Progenitor cell of endocrine pancreas (in vitro differentiated cells): ENCODE measurements at places on chromosomes 1 and 21. TPM values are rescaled to one million over a fixed set of nuclear protein-coding genes. Genes with fewer than 3 reads are reported as not detected.

DNA sequence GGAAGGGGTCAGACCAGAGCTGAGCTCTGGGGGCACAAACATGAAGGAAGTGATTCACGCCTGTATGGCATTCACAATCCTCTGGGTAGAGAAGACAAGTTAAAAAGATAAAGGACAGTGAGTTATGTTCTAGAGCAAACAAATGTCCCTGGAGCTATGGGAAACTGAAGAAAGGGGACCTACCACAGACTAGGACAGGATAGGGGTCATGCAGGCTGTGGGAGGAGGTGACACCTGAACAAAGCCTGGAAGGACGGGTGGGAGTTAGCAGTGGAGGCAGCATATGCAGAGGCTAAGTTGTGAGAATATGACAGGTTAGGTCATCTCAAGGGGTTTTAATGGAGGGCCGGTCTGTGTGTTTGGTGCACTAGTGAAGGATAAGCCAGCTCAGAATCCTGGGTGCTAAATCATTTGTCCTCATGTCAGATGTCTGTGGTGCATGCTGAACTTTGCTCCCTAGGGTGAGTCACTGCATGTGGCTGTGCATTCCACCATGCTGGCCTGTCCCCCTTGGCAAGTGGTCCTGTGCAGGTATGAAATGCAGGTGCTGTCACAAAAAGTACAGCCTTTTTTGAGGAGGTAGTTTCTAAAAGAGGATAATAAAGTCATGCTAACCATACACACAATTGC lies 28.5 kb downstream of the TNN start:
- DNase-seq, result no peak

DNA sequence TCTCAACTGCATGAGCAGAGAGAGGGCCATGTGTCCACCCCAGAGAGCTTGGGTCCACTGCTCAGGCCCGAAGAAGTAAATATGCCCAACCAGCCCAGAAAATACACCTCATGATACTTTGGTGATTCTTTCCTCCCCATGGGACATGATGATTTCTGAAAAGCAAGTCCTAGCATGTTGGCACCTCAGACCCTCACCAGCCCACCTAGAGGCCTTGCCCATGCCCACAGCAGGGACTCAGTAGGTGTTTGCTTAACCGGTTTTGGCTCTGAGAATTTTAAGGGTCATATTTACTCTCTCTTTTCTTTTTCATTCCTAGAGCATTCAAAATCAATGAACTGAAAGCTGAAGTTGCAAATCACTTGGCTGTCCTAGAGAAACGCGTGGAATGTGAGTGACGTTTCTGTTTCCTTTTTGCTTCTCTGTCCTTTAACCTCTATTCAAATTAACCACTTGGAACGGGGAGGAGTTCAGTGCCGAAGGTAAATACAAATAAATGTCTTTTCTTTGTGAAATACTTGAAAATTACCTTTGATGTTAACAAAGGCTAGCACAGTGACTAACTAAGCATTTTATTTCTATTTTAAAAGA lies 79.7 kb downstream of the PDE9A start:
- no peak for DNase-seq

GRCh38 chr1:240027059-240027462 lies 64.6 kb upstream of the FMN2 start:
- DNase-seq, result peak; percentile 23

- no peak for DNase-seq
These were observed 310.0 kb downstream of the ZP4 start for GRCh38 chr1:237580726-237581125.

DNA sequence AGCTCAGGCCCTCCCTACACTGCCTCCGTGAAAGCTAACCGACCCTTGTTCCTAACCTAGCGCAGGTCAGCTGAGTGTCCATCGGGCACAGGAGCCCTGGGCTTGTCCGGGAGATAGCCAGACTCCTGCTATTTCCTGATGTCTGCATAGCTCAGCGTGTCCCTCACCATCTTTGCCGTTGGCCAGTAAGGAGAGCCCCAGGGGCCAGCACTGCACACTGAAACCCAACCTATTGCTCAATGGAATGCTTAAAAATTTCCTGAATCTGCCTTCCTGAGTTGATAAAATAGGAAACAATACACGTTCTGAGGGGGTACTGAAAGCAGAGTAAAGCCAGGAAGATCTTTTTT lies 2.2 kb downstream of the RUNX1 start:
- DNase-seq, result no peak

- no peak for DNase-seq
These were observed 533.3 kb downstream of the OMA1 start for GRCh38 chr1:58013237-58013636.

DNA sequence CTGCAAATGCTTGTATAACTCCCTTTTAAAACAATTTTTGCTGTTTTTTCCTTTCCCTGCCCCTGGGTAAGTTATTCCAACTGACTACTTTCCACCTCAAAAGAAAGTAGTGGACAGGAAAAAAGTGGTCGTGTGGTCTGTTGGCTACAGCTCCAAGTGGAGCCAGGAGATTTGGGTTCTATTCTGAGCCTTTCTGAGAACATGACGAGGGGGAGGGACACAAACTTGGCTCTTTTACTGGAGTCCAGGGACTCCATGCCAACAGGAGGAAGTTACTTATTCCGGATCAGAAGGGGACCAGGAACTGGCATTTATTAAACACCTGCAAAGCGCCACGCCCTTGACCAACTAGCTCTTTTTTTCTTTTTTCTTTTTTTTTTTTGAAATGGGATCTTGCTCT lies 79.0 kb upstream of the CAPZB start:
- DNase-seq, result no peak

DNA sequence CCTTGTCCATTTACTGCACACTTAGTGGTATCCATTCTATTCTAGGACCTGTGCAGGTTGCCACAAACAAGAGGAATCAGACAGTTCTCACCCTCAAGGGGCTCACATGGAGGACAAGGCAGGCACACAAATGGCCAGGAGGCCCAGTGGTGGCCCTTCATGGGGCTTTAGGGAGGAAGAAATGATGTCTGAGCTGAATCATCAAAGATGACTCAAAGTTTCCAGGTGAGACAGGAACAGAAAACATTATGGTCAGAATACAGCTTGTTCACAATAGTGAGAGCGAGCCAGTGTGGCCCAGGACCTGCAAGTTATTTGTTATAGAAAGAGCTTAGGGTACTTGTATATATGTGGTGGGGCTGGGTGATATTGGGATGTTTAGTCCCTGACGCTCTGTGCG lies 26.4 kb downstream of the SHISAL2A start:
- no peak for DNase-seq

- DNase-seq, result no peak
These were observed 48.6 kb upstream of the ZNHIT6 start for GRCh38 chr1:85756864-85757263.

DNA sequence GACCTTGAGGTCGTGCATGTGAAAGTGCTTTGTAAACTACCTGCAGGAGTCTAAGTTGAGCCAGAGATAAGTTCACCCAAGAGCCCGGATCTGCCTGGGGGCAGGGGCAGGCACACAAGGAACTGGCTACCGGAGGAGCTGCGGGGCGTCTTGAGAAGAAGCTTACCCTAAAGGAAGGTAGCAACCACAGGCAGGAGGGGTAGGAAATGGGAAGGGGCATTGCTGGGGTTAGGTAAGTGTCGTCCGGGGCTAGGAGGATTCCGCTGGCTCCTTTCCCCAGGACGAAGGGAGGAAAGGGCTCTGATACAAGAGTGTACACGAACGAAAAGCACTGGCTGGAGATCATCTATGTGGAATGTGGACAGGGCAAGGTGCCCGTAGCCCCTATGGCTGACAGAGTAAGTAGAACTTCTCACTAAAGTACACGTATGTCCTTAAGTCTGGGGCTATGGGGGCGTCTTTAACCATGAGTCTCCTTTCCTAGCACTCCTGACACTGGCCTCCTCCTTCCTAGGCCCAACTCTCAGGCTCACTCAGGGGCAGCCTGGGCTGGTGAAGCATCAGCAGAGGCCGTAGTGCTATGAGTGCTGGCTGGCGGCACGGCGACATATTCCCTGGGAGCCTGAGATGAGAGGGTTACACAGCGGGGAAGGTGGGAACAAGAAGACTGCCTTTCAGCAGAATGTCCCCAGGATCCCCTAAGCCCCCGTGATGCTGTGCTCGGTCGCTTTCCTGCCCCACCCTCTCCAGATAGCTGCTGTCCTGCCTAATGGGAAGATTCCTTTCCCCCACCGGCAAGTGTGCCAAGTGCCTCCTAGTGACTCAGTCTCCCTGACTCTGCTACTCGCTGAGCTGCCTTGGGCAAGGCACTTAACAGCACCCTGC lies 9.1 kb upstream of the GALNT2 start:
- DNase-seq, result no peak

DNA sequence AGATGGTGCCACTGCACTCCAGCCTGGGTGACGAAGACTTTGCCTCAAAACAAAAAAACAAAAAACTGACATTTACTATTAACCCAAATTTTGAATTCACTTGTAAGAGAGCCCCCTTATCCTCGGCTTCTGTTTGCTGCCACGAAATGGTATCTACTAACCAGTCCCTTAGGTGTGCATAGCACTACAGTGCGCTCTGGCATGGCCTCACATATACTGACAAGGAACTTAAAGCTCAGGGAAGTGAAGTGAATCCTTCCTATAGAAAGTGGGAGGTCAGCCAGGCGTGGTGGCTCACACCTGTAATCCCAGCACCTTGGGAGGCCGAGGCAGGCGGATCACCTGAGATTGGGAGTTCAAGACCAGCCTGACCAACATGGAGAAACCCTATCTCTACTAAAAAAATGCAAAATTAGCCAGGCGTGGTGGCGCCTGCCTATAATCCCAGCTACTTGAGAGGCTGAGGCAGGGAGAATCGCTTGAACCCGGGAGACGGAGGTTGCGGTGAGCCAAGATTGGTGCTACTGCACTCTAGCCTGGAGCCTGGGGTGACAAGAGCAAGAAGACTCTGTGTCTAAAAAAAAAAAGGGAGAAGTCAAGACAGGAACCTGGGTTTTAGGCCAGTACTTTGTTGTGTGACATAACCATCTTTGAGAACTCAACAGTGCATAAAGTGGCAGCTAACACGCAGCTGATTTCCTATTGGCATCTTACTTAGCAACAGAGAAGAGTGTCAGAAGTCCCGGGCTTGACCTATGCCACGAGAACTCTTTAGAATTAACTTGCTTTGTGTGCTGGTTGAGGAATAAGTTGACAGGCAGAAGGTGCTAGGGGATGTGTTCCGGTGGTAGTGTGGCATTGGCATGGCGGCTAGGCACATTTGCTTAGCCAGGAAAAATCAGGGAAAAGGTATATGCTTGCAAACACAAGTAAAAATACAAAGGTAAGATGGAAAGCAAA lies 16.8 kb downstream of the ERRFI1 start:
- no peak for DNase-seq

- DNase-seq, result no peak
These were observed 9.1 kb downstream of the SH3GLB1 start for GRCh38 chr1:86713477-86713876.

DNA sequence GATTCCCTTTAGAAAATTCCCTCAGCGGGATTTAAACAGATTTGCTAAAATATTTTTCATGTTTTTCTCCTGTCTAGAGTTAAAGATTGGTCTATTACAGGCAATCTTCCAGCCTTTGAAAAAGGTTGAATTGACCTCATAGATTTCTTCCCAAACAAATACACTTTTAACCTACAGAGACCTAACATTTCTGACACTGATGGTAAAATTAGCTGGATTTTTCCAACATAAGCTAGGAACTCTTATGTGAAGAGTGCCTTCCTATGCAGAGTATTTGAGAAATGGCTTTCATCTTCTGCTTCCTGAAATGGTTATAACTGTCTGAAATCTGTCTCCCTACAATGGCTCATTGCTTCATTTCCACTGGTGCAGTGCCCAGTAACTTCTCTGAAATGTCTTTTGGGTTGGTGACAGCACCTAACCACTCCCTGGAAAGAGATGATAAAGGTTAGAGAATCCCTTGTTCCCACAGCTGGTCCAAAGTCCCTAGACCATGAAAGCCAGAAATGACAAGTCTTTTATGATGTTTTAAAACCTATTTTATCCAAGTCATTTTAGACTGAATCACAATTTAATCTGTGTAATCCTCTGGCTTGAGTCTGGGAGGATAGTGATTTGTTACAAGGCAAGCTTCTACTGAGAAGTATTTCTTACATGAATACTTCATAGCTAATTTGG lies 269.4 kb downstream of the BACH1 start:
- DNase-seq, result no peak

DNA sequence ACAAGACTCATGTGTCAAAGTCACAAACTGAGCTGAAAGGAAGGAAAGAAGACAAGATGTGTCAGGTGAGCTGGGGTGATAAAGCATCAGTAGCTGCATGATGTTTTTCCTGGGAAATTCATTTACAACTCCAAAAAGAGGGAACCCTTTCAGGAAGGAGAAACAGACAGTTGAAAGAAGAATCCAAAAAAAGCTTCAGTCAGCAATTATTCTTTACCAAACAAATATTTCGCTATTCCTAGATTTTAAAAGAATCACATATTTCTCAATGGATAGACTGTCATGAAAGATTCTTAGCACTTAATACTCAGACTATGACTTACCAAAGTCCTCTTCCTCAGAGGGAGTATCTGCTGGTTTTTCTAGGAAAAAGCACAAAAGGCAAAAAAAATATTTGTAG lies 214.7 kb downstream of the SLC44A5 start:
- DNase-seq, result no peak

- no peak for DNase-seq
These were observed 9.5 kb upstream of the SLC2A5 start for GRCh38 chr1:9078752-9079500.

DNA sequence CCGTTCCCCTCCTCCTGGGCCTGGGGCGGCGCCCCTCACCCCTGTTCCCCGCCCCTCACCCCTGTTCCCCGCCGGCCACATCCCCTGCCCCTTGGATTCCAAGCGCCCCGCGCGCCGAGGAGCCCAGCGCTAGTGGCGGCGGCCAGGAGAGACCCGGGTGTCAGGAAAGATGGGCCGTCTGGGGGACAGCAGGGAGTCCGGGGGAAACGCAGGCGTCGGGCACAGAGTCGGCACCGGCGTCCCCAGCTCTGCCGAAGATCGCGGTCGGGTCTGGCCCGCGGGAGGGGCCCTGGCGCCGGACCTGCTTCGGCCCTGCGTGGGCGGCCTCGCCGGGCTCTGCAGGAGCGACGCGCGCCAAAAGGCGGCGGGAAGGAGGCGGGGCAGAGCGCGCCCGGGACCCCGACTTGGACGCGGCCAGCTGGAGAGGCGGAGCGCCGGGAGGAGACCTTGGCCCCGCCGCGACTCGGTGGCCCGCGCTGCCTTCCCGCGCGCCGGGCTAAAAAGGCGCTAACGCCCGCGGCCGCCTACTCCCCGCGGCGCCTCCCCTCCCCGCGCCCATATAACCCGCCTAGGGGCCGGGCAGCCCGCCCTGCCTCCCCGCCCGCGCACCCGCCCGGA lies at the start of gene TP73:
TP73 (plus strand) TSS at position 587 of the 618 bp plus-strand sequence. CDS start 29,850 bp downstream, outside the sequence.
- no peak for DNase-seq

- no peak for DNase-seq
These were observed 7.1 kb upstream of the PALMD start for GRCh38 chr1:99638853-99639252.

GRCh38 chr1:205983925-205984725 lies 19.1 kb downstream of the RAB7B start:
- DNase-seq, result peak; percentile 21

Gene C1orf56
- 4.5 and 7.0 TPM in 2 replicates for total RNA-seq

Gene EXOC8
- 9.1 and 9.6 TPM in 2 replicates for total RNA-seq

Gene MTOR
- total RNA-seq, result 60.6 and 66.3 TPM in 2 replicates

Gene ABCA4
- 0.86 and 2.0 TPM in 2 replicates for total RNA-seq

Gene HSD3B1
- not detected in 2 replicates for total RNA-seq

Gene DAB1
- total RNA-seq, result 4.8 and 6.8 TPM in 2 replicates

Gene TRIM45
- total RNA-seq, result 48.0 and 50.9 TPM in 2 replicates

Gene TSTD1
- 52.0 and 54.7 TPM in 2 replicates for total RNA-seq

Gene COQ8A
- 31.0 and 33.3 TPM in 2 replicates for total RNA-seq

Gene HPCAL4
- total RNA-seq, result not detected in 2 replicates
